IMR-90 (cell line): ENCODE measurements at places on chromosomes 7 and 10. TPM values are rescaled to one million over a fixed set of nuclear protein-coding genes. Genes with fewer than 3 reads are reported as not detected.
A peak's percentile ranks its signal among the peaks of the same experiment; 100 is the strongest.

The FANK1 gene
- total RNA-seq: 0.90 and 1.9 TPM in 2 replicates

The SP8 gene
- not detected in 2 replicates for total RNA-seq

The STK31 gene
- not detected in 2 replicates for total RNA-seq

DNA sequence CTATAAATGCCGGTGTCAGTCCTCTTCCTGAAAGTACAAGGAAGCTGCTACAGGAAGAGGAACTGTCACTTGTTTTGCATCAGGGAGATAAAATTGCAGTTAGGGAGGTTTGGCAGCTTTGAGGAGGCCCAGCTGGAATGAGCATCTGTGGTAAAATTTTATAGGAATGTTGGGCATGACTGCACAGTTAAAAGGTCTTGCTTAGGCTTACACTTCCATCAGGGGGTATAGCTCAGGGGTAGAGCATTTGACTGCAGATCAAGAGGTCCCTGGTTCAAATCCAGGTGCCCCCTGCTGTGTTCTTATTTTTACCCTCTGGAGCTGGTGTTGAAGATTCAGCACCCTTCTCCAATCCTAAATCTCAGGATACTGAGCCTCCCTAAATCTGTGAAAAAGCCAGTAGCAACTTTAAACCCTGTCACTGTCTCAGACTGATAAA is 65.9 kb downstream of the ZNF467 start:
- H3K27me3 ChIP-seq: no peaks in the 10 kb centered on the region; the same call in 1 of the 2 replicates
- DNase-seq: no peak
- no peaks in the 10 kb centered on the region for H3K36me3 ChIP-seq
- H3K4me3 ChIP-seq: no peak overlapping the region
- no peak overlapping the region for H3K27ac ChIP-seq

GRCh38 chr10:30186371-30186875 is 127.0 kb upstream of the JCAD start:
- H3K4me1 ChIP-seq: peaks cover 50% of the 10 kb centered on the region
- H3K27ac ChIP-seq: no peak overlapping the region
- H3K4me3 ChIP-seq: no peak overlapping the region
- no peak for DNase-seq
- H3K27me3 ChIP-seq: no peaks in the 10 kb centered on the region

GRCh38 chr7:149753375-149754233 is 19.8 kb downstream of the ZNF467 start:
- H3K27me3 ChIP-seq: peaks cover 10% of the 10 kb centered on the region; the same call in 1 of the 2 replicates
- H3K4me1 ChIP-seq: no peaks in the 10 kb centered on the region; the same call in 1 of the 2 replicates
- no peaks in the 10 kb centered on the region for H3K36me3 ChIP-seq
- DNase-seq: peak; percentile 25
- H3K27ac ChIP-seq: no peak overlapping the region

DNA sequence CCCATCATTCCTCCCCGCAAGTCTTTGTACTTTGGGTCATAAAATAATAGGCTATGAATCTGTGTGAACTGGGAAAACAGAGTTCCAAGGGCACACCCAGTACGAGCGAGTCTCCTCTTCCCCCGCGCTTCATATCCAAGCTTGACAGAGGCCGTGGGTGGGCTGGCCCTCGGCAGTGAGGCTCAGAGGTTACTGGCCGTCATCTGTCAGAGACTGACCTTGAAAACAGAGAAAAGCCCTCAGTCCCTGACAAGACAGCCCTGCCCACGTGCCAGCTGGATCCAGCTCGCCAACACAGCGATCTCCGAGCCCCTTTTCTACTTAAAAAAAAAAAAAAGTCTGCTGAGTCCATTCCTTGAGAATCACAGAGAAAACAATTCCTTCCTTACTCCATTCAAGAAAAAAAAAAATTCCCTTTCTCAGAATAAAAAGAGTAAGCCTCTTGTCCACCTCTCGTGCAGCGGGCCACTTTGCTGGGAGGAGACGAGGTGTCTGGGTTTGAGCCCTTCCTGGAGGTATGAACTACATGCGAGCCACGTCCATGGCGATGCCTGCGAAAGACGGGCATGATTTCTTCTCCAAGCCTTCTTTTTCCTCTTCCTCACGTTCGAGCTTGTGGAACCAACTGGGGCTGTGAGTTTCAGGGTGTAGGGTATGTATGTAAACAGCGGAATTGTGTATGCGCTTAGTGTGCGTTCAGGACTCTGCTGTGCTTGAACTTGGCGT is 744 bp upstream of the BICC1 start:
- peak; percentile 43 for DNase-seq
- no peaks in the 10 kb centered on the region for H3K36me3 ChIP-seq
- H3K27ac ChIP-seq: peak overlapping the region; percentile 86

GRCh38 chr7:71419546-71420337 is 287.8 kb downstream of the GALNT17 start:
- DNase-seq: no peak
- no peaks in the 10 kb centered on the region for H3K4me1 ChIP-seq
- no peaks in the 10 kb centered on the region for H3K27me3 ChIP-seq
- no peak overlapping the region for H3K4me3 ChIP-seq

- no peaks in the 10 kb centered on the region for H3K36me3 ChIP-seq
- peak overlapping the region; percentile 10; the same call in 1 of the 2 replicates for H3K27ac ChIP-seq
- no peak overlapping the region for H3K4me3 ChIP-seq
- peaks cover 8% of the 10 kb centered on the region for H3K4me1 ChIP-seq
Measured at GRCh38 chr10:88110822-88111221, 247.4 kb downstream of the PTEN start.

DNA sequence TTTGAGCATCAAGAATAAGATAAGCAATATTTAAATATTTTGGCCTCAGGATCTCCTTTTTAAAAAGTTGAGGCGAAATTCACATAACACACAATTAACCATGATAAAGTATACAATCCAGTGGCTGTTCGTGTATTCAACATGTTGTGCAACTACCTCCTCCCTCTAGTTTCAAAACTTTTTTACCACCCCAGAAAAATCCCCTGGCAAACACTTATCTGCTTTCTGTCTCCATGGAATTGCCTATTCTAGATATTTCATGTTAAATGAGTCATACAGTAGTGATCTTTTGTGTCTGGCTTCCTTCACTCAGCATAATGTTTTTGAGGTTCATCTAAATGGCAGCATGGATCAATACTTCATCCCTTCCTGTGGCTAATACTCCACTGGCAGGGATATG is 31.8 kb upstream of the IL15RA start:
- no peaks in the 10 kb centered on the region for H3K36me3 ChIP-seq
- peaks cover 6% of the 10 kb centered on the region for H3K4me1 ChIP-seq

GRCh38 chr10:10958041-10958440 is 59.6 kb upstream of the CELF2 start:
- no peak overlapping the region for H3K27ac ChIP-seq
- no peak for DNase-seq
- no peaks in the 10 kb centered on the region; the same call in 1 of the 2 replicates for H3K27me3 ChIP-seq
- no peak overlapping the region for H3K4me3 ChIP-seq
